Sigmoid colon (tissue), 7 donors: ENCODE measurements at places on chromosomes 13 and 19.
A peak's percentile ranks its signal among the peaks of the same experiment; 100 is the strongest.

- DNase-seq: no peak
These were observed 13.6 kb upstream of the IFT88 start for GRCh38 chr13:20553311-20553710.

DNA sequence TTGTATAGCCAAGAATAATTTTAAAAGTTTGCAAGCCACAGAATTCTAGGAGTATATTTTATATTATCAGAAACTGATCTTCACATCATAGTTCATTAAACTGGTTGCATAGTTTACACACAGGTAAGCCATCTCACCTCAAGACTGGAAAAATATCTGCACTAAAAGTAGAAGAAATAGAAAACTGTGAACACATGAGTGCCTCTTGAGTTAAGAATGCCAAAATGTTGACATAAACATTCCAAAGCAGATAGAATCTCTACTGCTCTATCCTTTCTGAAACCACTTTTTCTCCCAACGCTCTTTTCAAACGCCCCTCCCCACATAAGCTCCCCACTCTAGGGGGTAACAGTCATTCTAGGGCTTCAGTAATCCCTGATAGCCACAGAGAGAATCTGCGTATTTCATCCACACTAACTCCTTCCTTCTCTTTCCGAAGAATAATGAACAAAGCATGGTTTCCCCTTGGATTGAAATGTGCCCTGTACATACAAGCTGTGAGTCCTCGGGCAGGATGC lies 201.5 kb downstream of the IRS2 start:
- DNase-seq: no peak

DNA sequence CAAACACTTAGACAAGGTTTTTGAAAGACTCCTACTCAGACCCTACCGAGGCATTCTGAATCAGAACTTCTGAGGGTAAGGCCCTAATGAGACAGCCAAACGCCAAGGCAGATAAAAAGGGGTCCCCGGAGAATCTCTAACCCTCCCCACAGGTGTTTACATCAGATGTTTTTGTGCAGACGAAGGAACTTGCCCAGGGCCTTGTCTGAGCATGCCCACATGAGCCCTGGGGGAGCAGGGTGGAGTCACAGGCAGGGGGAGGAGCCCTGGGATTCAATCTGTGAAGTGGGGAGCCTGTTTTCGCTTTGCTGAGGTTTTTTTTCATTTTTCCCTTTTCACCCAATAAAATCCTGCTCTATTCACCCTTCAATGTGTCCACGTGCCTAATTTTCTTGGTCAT lies 61.6 kb upstream of the MED4 start:
- DNase-seq: no peak

DNA sequence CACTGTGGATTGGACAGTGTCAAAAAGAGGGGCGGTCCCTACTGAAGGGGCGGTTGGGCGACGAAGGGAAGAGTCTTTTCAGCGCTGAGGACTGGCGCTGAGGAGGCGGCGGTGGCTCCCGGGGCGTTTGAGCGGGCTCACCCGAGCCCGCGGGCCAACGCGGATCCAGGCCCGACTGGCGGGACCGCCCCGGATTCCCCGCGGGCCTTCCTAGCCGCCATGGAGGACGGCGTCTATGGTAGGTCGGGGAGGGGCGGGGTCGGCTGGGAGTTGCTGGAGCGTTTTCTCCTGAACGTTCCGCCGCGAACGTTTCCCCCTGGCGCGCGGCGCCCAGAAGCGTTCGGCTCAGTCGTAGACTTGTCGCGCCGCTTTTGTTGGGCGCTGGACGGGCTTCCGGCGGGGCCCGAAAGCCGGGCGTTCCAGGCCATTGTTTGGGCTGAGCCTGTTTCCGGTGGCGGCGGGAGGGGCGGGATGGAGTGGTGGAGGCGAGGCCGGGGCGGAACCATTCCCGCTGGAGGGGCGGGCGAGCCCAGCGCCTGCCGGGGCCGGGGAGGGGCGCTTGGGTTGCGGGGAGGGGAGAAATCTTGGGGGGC lies at the start of gene CYTH2:
TSS of gene CYTH2 (plus strand) at position 81 of the 593 bp plus-strand sequence. CDS start at position 220, 139 bp downstream.
- DNase-seq: peak; percentile 93

DNA sequence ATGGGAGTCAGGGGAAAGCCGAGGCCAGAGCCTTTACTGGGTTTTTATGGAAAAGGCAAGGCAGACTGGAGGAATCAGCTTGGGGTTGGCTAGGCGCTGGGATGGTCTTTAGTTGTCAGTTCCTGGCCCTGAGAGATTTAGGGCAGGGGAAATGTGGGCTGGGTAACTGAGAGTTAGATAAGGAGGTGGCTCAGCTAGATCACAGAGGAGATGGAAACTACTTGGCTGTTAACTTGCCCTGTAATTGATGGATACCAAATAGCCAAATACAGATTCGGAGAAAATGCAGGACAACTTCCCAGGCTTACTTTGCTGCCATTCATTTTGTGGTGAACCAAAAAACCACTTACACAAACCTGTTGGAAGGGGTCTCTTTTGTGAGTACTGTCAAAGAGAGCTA lies 54.0 kb downstream of the LRCH1 start:
- no peak for DNase-seq

DNA sequence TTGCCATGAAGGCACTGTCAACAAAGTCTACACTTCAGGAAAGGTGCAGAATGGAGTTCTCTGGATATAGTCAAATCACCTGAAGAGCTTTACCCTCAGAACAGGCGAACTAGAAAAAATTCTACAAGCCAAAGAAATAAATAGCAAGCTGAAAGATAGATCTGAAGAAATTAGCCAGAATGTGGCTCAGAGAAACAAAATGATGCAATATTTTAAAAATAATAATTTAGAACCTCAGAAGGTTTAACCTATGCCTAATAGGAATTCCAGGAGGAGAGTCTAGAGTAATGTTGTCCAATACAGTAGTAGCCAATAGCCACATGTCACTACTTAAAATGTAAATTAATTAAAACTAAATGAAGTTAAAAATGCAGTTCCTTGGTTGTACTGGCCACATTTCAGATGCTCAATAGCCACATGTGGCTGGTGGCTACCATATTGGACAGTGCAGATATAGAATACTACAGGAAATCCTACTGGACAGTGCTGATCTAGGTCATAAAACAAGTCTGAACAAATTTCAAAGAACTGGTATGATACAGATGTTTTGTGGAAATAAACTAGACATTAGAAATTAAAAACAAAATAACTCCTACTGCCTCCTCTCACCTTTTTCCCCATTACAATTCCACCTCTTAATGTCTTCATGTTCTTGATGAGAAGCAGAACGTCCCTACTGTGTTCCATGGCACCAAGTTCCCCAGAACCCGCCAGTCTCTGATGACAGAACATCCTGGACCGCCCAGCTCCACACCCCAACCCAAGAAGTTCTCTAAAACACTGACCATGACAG lies 679 bp upstream of the CDADC1 start:
- no peak for DNase-seq

GRCh38 chr13:45833242-45833641 lies 18.3 kb downstream of the SIAH3 start:
- DNase-seq: no peak

GRCh38 chr19:33221638-33222037 lies 4.0 kb downstream of the SLC7A10 start:
- DNase-seq: no peak

DNA sequence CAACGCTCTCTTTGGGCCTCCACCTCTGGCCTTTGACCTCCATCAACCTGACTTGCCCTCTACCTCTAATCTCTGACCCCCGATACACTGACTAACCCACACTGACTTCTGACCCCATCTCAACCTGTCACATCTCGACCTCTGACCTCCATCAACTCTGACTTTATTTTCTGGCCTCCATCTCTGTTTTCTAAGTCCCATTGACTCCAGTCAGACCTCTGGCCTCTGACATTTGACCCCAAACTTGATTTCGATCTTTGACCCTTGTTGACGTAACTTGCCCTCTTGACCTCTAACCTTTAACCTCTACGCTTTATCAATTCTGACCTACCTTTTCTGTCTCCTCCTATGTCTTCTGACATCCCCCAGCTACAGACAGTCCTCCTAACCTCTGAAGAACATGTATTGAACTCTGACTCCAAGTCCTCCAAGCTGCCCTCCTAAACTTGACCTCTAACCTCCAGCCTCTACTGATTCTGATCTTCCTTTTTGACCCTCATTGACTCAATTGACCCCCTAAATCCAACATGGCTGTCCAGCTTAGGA lies 780 bp downstream of the ACP4 start:
- DNase-seq: no peak
